ENCODE measurements at places on chromosomes 2 and 18.
A peak's percentile ranks its signal among the peaks of the same experiment; 100 is the strongest.

DNA sequence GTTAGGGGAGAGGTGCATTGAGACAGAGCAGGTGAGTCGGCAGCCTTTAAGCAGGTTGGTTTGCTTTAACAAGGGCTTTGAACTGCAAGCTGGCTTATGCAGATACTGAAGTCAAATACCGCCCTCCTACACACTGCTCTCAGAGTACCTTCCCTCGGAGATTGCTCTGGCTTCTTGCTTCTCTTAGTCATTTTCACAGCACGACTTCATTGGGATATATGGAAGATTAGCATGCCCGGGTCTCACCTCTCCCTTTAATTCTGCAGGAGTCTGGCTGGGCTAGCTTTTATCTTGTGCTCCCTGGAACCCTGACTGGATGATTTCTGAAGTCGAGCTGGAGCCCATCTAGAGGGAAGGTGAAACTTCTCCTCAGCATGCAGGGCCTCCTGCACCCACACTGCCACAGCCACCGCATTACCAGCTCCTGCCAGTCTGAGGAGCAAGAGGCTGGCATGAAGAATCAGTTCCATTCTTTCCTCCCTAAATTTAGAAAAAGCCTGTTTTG lies 395.5 kb upstream of the HNRNPA3 start:
- no peak for DNase-seq

DNA sequence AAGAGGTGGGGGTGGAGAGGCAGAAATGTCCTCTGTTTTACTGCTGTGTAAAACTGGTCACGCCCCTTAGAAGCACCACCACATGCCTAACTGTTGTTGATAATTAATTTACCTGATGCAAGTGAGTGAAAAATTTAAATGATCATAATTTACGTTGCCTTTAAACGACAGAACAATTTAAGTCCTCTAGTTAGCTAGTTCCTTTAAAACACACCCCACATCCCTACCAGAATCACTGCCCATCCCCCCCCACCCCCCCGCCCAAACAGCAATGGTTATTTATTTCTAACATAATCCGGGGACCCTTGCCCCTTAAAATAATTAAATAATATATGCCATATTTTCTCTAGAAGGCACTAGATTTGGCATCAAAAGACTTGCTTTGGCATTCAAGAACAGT lies 633 bp upstream of the PPIG start:
- no peak for DNase-seq

DNA sequence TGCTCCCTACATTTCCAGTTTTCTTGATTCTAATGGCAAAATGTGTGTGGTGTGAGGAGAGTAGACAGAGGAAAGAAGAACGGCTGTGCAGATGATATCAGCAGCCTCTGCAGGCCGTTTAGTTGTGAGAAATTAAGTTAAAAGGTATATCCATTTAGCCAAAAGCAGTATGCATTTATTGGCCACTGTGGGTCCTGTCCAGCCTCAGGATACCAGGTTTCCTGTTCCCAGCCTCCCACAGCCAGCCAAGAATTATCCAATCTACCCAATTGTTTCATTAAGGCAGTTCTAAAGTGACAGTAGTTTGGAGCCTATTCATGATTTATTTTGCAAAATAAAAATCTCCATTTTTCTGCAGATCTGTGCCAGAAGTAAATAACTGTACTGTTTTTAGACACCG lies 107.5 kb downstream of the TMEM18 start:
- no peak for DNase-seq

- no peak for DNase-seq
Measured at GRCh38 chr2:226313060-226313459, 486.6 kb downstream of the IRS1 start.

DNA sequence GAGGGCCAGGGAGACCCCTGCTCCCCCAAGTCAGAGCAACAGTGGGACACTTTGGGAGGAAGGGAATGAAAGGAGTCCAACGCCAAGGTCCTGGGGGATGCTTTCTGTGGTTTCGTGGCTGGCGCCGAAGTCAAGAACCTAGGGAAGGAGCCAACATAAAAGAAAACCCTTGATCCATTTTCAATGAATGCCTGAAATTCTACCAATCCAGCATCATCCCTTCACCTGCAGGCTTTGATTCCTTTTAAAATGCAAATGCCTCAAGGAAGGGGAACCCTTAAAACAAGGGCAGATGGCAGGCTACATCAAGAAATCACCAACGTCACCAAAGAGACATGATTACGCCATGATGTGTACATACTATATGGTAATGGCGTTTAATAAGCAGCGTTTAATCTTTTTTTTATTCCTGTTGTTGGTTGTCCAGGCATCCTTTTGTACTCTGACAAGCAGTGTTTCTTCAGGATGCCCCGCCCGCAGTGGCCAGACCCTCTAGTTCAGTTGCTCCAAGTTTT lies 123.3 kb upstream of the SLC1A4 start:
- no peak for DNase-seq

DNA sequence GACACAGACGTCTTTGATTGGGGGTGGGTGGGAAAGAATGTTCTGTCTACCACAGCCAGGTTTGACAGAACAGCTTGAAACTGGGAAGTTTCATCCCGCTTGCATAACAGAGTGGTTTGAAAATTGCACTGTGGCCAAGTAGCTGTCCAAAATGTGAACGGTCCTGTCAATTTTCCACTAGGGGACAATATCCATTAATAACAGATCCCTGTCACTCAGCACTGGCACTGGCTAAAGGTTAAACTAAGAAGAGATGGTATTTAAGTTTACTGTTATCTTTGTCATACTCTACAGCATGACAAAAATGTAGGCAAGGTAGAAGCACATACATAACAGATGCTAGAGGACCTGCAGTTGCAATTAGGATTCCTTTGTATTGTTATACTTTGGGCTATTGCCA lies 55.6 kb upstream of the ACMSD start:
- DNase-seq: no peak

- DNase-seq: peak; percentile 69
Measured at GRCh38 chr2:36351736-36352349, 3.7 kb upstream of the CRIM1 start.

DNA sequence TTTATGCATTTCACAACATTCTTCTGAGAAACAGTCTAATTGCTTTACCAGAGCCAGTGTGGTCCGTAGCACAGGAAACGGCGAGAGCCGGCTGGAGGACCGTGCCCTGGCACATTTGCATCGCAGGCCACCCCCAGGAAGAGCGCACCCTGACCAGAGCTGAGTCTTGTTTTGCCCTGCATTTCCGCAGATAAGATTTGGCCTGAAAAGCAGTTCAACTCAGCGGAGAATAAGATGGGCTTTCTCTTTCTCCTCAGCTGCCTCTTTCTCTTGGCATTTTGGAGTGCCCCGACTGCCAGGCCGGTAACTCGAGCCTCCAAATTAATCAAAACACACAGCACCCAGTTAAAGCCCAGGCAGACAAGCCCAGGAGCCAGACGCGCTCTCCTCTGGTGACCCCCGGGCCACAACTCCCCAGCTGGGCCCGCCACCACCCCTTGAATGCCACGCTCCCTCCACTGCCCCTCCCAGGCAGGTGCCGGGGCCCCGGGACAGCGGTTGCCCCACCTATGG lies 464 bp downstream of the COL4A4 start:
- DNase-seq: no peak

GRCh38 chr2:136254681-136255080 lies 136.7 kb upstream of the CXCR4 start:
- DNase-seq: no peak

DNA sequence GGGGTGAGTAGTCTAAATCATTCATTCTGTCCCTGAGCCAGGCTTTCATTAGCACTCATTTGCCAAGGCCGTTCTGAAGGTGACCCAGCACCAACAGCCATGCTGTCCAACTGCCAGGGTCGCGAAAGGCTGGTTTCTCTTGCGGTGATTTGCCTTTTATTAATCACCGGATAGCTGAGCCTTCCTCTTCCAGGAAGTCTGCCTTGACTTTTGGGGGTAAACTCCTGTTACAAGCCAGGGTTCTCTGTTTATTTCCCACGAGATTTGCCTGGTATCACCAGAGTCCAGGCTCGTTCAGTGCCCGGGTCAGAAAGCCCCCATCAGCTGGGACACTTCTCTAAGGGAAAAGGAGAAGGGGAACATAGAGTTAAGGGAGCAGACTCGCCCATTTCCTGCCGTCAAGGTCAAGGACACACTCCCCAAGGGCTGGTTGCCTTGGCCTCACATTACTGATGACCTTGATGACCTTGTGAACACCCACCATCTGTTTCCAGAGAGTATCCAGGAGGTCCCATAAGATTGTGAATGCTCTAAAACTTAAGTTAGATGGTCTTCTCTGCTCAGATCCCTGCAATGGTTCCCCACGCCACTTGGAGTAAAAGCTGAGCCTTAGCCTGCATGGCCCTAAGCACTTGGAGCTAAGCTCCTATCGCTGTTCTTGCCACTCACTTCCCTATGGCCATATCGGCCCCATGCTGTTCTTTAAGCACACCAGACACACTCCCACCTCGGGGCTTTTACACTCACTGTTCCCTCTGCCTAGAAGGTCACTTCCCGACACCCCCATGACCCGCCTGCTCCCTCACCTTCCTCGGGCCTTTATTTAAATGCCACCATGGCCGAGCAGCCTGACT lies 118.0 kb upstream of the STPG4 start:
- no peak for DNase-seq

DNA sequence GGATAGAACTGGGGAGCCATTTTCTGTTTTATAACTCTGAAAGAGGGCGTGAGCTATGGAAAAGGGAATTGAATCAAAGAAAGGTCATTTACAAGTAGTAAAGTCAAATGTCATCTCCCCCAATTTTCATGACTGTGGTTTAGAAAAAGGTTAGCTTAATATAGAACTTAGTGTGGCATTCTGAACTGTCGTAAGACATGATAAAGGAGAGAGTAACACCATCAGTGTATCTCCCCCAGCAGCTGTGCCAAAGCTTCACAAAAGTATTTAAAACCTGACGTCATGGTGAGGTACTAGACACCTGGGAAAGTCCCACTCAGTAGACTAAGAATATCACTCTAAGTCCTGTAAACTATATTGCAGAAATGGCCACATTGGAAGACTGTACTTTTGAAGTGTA lies 5.8 kb upstream of the IKZF2 start:
- DNase-seq: no peak

DNA sequence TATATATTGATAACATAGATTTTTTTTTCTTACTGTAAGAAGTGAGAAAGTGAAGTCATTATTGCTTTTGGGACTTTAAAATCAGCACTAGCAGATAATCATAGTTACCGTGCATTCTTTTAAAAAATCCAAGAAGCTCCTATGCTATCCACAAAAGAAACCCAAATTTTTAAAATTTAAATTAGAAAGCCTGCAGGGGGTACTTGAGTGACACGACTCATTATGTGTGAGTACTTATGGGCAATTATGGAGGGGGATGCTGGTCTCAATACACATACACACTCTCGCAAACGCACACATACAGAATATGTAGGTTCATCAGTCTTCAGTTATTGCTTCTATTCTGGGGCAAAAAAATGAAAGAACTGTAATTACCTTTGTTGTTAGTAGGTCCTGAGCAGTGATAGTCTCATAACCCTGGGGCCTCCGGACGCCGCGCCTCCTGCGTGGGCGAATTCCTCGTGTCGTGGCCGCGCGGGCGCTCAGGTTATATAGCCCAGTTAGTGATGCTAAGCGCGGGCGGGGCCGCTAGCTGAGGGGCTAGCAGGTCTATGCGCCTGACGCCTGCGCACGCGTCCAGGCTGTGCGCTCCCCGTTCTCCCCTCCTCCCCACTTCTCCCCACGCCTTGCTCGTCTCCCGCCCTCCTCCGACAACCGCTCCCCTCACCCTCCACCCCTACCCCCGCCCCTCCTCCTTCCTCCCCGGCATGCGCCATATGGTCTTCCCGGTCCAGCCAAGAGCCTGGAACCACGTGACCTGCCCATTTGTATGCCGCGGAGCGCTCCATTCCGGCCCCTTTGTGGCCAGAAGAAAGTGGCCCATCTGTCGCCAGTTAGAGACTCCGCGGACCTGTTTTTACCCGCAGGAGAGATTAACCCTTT lies at the start of gene NEUROD1:
Gene NEUROD1, minus strand, starts transcription at position 463 of the 882 bp plus-strand sequence. CDS start 1,657 bp downstream, outside the sequence.
- no peak for DNase-seq
